GM04503 (cell line): ENCODE measurements at places on chromosomes 1 and 21.

DNA sequence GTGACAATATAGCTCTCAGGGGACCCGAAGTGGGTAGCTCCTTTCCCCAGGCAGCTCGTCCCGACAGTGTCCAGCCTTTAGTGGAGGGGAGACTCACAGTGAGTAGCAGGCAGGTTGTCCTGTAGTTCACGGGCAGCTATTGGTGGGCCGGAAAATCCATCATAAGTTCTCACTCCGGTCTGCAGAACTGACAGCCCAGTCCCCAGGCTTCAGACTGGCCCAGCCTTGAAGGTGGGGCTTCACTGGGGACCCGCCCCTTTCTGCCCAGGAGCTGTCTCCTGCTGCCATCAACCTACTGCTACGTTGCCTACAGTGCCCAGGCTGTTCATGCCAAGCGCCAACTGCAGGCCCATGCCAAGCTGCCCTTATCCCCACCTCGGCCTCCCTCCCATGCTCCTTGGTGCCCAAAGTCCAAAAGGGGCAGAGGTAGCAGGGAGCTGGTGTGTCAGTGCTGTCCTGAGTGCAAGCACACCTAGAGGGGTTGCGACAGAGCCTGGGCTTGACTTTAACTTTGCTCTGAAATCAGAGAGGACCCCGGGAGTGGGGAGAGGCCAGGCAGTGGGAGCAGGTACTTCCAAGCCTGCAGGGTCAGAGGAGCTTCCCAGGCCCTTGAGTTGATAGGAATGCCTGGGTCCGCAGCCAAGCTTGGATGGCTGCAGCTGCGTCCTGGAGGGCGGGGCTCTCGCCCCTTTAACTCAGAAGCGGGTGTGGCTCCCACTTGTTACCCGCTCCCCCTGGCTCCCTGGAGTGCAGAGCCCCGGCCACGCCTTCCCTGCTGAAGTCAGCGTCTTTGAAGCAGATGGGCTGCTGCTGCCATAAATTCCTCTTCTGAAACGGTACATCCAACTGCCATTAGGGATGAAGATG, 1144.3 kb upstream of the NCAM2 start:
- DNase-seq = no peak

- no peak for DNase-seq
These were observed 88.4 kb downstream of the C21orf91 start for GRCh38 chr21:17730782-17731181.

DNA sequence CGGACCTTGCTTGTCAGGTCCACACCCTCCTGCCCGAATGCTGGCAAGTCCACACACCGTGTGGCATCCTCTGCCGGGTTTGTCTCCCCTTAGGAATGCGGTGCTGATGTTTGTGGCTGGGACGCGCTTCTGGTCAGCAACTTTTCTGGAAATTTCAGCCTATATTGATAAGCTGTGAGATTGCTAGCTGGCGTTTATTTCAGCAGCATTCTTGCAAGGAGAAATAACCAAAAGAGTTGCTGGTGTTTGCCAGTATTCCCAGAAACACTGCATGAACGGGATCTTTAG, 601 bp downstream of the CEPT1 start:
- DNase-seq = peak; percentile 24

DNA sequence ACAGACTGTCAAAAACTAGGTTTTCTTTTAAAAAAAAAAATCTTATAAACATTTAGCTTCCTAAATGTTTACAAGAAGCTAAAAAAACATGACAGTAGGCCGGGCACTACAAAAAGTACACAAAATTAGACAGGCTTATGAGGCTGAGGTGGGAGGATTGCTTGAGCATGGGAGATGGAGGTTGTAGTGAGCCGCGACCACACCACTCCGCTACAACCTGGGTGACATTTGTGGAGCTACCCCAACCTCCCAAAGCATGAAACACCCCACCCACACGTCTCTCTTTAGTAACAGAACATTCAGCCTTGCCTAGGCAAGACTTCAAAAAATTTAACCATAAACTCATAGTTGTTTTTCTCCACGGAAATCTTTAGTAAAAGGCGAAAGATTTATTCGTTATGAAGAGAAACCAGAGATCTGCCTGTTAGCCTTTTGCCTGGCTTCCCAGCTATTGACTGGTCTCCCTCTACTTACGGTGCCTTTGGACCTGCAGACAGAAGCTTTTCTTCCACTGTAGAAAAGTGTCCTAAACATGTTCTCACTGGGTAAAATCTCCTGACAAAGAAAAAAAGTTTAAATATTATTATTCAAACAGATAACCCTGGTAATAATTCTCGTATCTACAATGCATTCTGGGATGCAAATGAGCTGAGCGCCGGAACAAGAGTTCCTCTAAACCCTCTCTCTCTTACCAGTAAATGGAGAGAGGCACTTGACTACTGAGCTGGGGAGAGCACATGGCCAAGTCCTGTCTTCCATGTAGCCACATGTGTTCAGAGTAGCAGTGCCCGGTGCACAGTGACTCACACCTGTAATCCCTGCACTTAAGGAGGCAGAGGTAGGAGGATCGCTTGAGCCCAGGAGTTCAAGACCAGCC, 9.2 kb downstream of the RNU5D-1 start:
- peak; percentile 67 for DNase-seq

DNA sequence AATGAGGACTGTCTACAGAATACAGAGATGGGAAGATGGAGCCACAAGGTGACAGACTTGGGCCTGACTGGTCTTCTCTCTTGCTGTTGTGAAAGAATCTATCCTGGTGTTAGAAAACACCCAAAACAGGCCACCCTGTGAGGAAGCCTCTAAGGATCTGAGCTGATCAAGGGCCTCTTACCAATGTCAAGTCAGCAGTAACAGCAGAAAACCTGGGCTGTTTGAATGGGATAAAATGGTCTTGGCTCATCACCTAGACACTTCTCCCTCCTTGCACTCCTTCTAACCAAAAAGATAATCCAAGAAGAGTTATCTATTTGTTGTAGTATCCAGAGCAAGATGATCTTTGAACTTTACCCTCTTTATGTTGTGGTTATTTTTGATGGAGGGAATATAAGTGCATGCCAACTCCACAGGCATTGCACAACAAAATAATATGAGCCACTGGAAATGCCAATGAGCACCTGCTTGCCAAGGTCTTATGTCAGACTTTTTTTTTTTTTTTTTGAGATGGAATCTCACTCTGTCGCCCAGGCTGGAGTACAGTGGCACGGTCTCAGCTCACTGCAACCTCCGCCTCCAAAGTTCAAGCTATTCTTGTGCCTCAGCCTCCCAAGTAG, 32.8 kb upstream of the ZNF281 start:
- DNase-seq = no peak

- DNase-seq = no peak
These were observed 15.5 kb upstream of the PDC start for GRCh38 chr1:186476264-186477040.

GRCh38 chr1:245306628-245307410, 152.0 kb downstream of the KIF26B start:
- DNase-seq = no peak

- DNase-seq = no peak
These were observed 3.4 kb downstream of the ADGRB2 start for GRCh38 chr1:31760471-31761470.
